Colonic mucosa (tissue), 4 donors: ENCODE measurements at places on chromosomes 6 and 20. TPM values are rescaled to one million over a fixed set of nuclear protein-coding genes. Genes with fewer than 3 reads are reported as not detected.

DNA sequence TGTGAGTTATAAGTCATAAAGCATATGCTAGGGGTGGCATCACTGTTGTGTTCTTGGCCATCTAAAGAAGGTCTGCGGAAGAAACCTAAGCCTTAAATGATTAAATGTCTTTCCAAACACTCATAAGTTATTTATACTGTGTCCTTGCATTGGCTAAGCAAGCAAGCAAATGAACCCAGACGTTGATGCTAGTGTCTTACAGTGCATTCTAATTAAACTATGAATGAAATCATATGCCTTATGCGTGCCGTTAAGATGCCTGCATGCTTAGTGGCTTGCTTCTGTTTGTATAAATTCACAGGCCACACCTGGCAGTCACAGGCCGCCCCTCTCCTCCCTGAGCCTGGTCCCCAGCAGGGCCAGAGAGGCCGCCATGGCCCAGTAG lies 49.9 kb downstream of the RIN2 start:
- no peak for DNase-seq
- H3K27me3 ChIP-seq, result no peaks in the 10 kb centered on the region
- H3K27ac ChIP-seq, result no peak overlapping the region
- no peaks in the 10 kb centered on the region for H3K4me1 ChIP-seq
- no peaks in the 10 kb centered on the region for H3K36me3 ChIP-seq
- no peak overlapping the region for H3K4me3 ChIP-seq

DNA sequence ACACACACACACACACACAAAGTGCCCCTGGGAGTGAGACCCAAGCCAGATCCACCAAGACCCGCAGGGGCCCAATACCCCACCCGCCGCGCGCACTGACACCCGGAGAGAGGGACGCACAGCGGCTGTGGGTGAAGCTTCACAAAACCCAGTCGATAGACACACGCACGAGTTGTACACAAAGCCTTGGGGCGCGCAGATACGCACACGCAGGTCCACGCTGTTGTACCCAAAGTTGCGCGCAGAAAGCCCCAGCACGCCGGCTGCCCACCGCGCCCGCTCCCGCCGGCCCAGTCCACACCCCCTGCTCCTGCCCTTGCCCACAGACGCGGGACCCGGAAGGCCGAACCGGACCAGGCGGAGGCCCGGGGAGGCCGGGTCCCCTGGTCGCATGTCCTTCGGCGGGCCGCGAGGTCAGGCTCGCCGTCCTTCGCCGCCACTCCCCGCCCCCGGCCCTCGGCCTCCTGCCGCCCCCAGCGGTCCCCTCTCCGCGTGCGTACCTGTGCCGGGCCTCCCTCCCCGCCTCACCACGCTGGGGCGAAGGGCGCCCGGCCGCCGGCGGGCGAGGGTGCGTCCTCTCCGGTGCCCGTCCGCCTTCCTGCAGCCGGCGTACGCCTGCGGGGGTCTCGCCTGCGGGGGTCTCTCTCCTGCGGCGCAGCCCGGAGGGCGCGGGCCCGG lies at the start of gene TMEM74B:
Gene TMEM74B, minus strand, starts transcription at position 344 of the 678 bp plus-strand sequence. CDS start 1,180 bp downstream, outside the sequence.
- H3K4me3 ChIP-seq, result peak within 1 kb of the TSS; percentile 50
- no peak within 1 kb of the TSS for H3K27ac ChIP-seq
- no peaks in the 10 kb centered on the region for H3K4me1 ChIP-seq
- H3K36me3 ChIP-seq, result no peaks in the 10 kb centered on the region

GRCh38 chr6:19898141-19898740 lies 61.1 kb downstream of the ID4 start:
- H3K4me1 ChIP-seq, result no peaks in the 10 kb centered on the region
- H3K36me3 ChIP-seq, result no peaks in the 10 kb centered on the region
- H3K4me3 ChIP-seq, result no peak overlapping the region

DNA sequence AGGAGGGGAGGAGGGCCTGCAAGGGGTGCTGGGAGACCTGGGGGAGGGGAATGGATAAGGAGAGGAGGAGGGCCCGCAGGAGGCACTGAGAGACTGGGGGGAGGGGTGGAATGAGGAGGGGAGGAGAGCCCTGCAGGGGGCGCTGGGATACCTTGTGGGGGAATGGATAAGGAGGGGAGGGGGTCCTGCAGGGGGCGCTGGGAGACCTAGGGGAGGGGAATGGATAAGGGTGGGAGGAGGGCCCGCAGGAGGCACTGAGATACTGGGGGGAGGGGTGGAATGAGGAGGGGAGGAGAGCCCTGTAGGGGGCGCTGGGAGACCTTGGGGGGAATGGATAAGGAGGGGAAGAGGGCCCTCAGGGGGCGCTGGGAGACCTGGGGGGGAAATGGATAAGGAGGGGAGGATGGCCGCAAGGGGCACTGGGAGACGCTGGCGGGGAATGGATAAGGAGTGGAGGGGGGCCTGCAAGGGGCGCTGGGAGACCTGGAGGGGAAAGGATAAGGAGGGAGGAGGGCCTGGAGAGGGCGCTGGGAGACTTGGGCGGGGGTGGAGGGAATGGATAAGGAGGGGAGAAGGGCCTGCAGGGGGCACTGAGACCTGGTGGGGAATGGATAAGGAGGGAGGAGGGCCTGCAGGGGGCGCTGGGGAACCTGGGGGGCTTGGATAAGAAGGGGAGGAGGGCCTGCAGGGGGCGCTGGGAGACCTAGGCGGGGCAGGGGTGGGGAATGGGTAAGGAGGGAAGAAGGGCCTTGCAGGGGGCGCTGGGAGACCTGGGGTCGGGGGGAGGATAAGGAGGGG lies 1.3 kb upstream of the CTCFL start:
- H3K27me3 ChIP-seq, result no peaks in the 10 kb centered on the region
- no peak overlapping the region for H3K27ac ChIP-seq
- no peaks in the 10 kb centered on the region for H3K36me3 ChIP-seq
- H3K4me3 ChIP-seq, result no peak overlapping the region
- peaks cover 7% of the 10 kb centered on the region for H3K4me1 ChIP-seq
- peak; percentile 58 for DNase-seq

- no peaks in the 10 kb centered on the region for H3K36me3 ChIP-seq
- no peaks in the 10 kb centered on the region for H3K27me3 ChIP-seq
- peak overlapping the region; percentile 2 for H3K27ac ChIP-seq
These were observed 34.4 kb upstream of the ARHGAP18 start for GRCh38 chr6:129744201-129744879.

DNA sequence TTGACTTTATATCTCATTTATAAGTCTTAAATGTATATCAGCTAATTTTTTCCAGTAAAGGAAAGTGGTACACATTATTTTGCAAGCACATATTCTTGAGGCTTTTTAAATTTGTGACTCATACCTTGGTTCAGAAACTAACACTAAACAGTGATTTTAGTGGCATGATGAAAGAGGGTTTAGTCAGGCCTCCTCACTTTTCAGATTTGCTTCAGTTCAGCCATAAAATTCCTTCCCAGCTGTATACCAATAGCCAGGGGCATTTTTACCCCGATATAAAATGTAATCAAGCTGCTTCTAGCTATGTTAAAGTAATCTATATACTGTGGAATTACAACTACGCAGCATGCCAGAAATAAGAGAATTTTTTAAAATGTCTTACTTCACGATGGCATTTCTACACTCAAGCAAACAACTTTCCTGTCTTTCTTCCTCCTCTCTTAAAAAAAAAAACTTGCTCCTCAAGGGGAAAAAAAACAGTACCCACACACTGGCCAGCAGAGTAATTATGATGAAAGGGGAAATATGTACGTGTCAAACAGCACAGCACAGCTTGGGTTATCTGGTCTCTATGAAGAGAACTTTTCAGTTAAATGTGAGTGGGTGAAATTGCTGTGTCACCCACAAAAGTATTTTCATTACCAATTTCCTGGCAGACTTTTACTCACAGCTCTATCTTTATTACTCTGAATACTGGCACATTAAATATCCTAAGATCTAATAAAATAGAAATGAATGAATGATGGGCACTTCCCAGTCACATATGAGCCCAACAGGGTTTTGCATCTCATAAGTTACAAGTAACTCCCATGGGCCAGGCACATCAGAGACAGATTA lies 244.8 kb upstream of the TENT5A start:
- no peak overlapping the region for H3K4me3 ChIP-seq
- H3K27me3 ChIP-seq, result no peaks in the 10 kb centered on the region
- H3K4me1 ChIP-seq, result no peaks in the 10 kb centered on the region
- no peak for DNase-seq
- H3K36me3 ChIP-seq, result no peaks in the 10 kb centered on the region
- no peak overlapping the region for H3K27ac ChIP-seq

DNA sequence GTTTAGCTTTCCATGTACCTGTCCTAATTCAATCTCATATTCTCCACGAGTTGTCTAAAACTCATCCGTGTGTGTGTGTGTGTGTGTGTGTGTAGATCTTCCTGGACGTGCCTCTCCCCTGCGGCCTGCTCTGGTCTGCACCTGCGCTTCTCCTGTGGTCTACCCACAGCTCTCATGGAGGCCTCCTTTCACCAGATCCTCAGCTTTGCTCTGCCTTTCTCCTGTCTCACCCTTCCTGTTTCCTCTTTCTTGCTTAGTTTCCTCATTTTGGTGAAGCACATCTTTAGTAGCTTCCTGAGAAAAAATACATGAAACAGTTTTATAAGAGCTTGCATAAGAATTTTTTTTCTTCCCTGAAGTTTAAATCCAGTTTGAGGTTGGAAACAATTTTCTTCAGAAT lies 18.1 kb downstream of the SLX4IP start:
- no peaks in the 10 kb centered on the region for H3K4me1 ChIP-seq
- H3K27me3 ChIP-seq, result no peaks in the 10 kb centered on the region
- H3K36me3 ChIP-seq, result no peaks in the 10 kb centered on the region
- no peak overlapping the region for H3K27ac ChIP-seq

DNA sequence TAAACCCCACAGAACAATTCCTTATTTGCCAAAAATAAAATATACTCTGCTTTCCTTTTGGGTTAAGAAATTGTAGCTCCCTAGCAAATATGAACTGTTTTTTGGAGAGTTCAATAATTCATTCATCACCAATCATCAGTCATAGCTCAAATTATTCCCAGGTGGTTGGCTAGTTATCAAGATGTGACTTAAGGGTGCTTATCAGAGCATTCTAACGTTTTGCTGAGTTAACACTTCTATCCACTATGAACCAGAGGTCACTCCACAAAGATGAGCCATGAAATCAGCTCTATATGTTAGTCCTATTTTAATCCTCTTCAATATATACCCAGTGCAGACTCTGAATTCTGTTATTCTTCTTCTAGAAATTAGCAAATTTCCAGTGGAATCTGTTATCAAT lies 379.1 kb downstream of the TENT5A start:
- H3K36me3 ChIP-seq, result no peaks in the 10 kb centered on the region
- H3K4me1 ChIP-seq, result no peaks in the 10 kb centered on the region
- DNase-seq, result no peak
- H3K27ac ChIP-seq, result no peak overlapping the region

GRCh38 chr6:137910424-137910834 lies 43.4 kb downstream of the TNFAIP3 start:
- no peak overlapping the region for H3K4me3 ChIP-seq
- H3K27me3 ChIP-seq, result no peaks in the 10 kb centered on the region
- H3K4me1 ChIP-seq, result no peaks in the 10 kb centered on the region
- no peaks in the 10 kb centered on the region for H3K36me3 ChIP-seq
- H3K27ac ChIP-seq, result no peak overlapping the region

HLA-DRB1 gene
- 22.5 TPM for total RNA-seq

LY6G6C gene
- 2.3 TPM for total RNA-seq

IL20RA gene
- 12.8 TPM for total RNA-seq

SMOC2 gene
- total RNA-seq, result 29.6 TPM

DPPA5 gene
- total RNA-seq, result not detected

RAB44 gene
- total RNA-seq, result 0.30 TPM

FABP7 gene
- total RNA-seq, result not detected

KCNK16 gene
- total RNA-seq, result not detected
